ENCODE measurements at places on chromosomes 11 and 22. TPM values are rescaled to one million over a fixed set of nuclear protein-coding genes. Genes with fewer than 3 reads are reported as not detected.
A peak's percentile ranks its signal among the peaks of the same experiment; 100 is the strongest.

The TRPC6 gene
- not detected for total RNA-seq

DNA sequence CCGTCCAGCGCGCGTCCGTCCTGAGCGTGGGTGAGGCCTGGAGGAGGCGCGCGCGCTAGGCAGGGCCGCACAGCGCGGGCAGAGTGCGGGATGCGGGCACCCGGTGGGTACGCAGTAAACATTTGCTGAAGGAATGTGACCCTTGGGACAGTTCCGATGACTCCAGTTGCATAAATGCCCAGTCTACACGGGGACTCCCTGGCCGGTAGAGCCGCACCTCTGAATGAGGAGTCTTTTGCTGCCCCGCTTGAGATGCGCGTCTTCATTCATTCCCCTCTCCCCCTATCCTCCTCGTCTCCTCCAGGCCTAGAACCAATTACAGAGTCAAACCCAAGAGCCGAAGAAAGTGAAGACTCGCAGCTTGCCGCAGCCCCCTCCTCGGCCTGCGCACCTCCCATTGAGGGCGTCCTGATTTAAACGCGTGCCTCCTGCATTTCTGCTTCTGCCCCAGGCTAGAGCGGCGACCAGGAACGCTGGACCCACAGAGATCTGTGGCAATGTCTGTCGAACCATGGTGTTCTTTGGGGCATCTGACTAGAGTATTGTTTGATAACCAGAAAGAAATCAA, 729 bp upstream of the CHKB start:
- H3K4me1 ChIP-seq: peaks cover 28% of the 10 kb centered on the region
- H3K27me3 ChIP-seq: no peaks in the 10 kb centered on the region
- peaks cover 13% of the 10 kb centered on the region for H3K36me3 ChIP-seq
- peak overlapping the region; percentile 95 for H3K27ac ChIP-seq
- DNase-seq: no peak

GRCh38 chr11:41010361-41011050, 448.9 kb downstream of the LRRC4C start:
- no peak overlapping the region for H3K4me3 ChIP-seq
- H3K4me1 ChIP-seq: no peaks in the 10 kb centered on the region
- no peaks in the 10 kb centered on the region for H3K36me3 ChIP-seq
- no peaks in the 10 kb centered on the region for H3K27me3 ChIP-seq

The KBTBD3 gene
- total RNA-seq: 8.1 TPM

DNA sequence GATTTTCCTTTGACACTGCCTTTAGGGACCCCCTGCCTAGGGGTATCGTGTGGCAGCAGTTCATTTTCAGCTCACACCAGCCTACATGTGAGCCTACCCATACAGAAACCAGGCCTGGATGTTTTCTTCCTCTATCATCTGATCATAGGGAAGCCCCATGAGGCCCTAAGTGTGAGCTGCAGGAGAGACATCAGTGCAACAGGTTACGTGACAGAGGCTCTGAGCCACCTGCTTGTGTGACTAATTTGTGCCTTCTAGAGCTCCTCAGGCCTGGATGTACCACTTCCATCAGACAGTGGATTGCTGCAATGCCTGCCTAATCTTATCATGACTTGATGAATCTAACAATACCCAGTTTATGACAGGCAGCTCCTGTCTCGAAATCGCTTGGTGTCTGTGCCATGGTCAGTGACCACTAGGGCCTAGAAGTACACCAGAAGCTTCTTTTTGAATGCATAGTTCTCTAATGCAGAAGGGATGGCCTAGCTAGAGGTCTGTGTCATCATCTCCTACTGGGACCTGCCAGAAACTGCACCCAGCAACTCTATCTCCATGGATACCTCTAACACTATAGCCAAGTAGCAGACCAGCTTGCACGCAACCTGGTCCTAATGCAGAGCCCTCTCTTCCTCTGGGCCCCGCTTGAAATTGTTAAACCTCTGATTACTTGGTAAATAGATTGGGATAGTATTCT, 109.7 kb upstream of the CLPB start:
- H3K4me3 ChIP-seq: no peak overlapping the region
- no peaks in the 10 kb centered on the region for H3K27me3 ChIP-seq
- H3K36me3 ChIP-seq: no peaks in the 10 kb centered on the region
- H3K27ac ChIP-seq: no peak overlapping the region
- H3K4me1 ChIP-seq: no peaks in the 10 kb centered on the region

The APOBEC3H gene
- 0.85 TPM for total RNA-seq

All from CD4-positive, alpha-beta T cell (primary cell).